Activated T-cell treated with anti-CD3 and anti-CD28 coated beads for 4 hours (primary cell): ENCODE measurements at places on chromosomes 1 and 21.
A peak's percentile ranks its signal among the peaks of the same experiment; 100 is the strongest.

- DNase-seq = no peak
Measured at GRCh38 chr1:147252540-147252939, 10.1 kb downstream of the CHD1L start.

DNA sequence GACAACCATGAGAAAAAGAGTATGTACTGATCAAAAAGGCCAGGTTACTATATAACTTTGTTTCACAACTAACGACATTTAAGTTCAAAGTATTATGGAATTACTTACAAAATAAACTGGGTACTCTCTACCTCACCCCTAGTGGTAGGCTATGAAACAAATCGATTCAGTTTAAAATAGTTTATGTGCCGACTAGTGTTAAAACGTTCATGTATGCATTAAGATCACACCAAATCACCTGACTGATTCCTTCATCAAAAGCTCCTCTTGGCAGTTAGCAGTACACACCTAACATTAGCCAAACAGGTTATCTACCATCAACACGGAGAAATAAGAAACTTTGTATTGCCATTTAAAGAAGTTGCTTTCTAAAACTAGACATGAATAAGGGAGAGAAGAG, 137.1 kb downstream of the AKT3 start:
- no peak for DNase-seq

DNA sequence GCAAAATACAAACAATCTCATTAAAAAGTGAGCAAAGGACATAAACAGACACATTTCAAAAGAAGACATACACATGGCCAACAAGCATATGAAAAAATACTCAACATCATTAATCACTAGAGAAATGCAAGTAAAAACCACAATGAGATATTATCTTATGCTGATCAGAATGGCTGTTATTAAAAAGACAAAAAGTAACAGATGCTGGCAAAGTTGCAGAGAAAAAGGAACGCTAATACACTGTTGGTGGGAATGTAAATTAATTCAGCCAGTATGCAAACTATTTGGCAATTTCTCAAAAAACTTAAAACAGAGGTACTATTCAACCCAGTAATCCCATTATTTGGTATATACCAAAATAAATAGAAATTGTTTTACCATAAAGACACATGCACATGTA, 32.2 kb upstream of the TNFSF18 start:
- no peak for DNase-seq

DNA sequence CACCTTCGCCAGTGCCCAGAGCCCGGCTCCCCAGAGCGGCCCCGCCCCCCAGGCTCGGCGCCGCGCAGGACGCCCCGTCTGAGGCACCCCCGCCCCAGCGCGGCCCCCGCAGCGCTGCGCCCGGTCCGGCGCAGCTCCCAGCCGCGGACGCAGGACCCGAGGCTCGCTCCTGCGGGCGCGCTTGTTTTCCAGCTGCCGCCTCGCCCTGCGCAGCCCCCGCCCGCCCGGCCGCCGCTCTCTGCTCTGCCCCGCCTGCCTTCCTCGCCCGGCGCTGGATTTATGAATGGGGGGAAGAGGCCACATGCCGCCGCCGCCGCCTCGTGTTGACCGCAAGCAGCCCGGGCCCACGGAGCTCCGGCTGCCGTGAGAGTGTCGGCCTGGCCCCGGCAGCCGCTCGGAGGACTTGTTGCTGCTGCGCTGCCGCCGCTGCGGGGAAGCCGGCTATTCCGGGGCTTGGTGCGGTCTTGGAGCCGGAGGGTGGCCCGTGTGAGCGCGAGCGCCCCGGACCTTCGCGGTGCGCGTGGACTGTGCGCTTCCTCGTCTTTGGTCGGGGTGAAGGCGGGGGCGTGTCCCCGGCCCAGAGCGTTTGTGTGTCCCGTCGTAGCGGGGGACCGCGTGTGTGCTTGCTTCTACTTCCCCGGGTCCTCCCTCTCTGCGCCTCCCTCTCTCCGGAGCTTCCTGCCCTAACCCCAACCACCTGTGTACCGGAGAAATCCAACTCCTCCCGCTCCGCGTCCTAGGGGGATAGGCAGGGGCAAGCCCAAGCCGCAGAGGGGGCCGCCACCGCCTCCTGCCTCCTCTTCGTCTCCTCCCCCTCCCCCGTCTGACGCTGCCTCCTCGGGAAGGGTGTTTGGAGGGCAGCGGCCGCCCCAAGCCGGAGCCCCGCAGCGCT, 736 bp downstream of the KCNC4 start:
- peak; percentile 39 for DNase-seq

GRCh38 chr1:155873860-155874259, 14.5 kb downstream of the SYT11 start:
- no peak for DNase-seq

GRCh38 chr1:21620011-21620410, 49.1 kb downstream of the RAP1GAP start:
- no peak for DNase-seq

DNA sequence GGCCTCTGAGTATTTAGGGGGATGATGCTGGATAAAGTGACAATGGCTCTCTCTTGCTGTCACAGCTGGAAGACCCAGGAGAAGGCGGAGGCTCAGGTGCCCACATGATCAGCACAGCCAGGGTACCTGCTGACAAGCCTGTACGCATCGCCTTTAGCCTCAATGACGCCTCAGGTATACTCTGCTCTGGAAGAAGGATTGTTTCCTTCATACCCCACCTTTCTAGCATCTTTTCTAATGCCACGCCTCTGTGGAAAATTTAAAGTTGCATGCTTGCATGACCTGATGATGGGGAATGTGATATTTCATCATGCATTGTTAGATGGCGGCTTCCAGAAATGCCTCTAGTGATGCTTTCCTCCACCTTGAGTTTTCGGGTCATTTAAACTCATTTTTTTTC, 2.8 kb downstream of the MAP3K7CL start:
- DNase-seq = no peak

DNA sequence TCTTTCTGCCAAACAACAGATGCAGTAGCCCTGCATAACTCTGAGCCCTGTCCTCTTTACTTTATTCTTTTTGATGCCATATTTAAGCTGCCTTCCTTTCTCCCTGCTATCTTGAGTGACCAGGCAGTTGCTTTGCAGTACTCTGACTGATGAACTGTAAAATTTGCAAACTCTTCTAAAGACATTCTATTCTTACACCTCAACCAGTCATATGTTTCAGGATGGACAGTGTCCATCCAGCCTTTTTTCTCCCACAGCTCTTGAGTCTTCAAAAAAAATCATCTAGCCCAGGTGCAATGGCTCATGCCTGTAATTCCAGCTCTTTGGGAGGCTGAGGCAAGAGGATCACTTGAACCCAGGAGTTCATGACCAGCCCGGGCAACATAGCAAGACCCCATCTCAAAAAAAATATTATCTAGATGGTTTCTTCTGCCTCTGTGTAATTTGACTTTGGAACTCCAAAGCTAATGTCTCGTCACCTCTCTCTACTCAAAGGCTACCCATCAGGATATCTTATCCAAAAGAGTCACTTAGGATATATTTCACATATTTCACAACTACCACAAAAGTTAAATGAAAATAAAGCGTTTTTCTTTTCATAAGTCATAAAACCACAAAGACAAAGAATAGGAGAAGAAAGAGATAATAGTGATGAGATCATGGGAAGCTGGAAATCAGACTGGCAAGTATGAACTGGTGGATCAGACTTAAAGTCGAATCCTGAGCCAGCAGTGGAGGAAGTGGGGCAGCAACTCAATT, 54.6 kb upstream of the IPO9 start:
- DNase-seq = no peak

DNA sequence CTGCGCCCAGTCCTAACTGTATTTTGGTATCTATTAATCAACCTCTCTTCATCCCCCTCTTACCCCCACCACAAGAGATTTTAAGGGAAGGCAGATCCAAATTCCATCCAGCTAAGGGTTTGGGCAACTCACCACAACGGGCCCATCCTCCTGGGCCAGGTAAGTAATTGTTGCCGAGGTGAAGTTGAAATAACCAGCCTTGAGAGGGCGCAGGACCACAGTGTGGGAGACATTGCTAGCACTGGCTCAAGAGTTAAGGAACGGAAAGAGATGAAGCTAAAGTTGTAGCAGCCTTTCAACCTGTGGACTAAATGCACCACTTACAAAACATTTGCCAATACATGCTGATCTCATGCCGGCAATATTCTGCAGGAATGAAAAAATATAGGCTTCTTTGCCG, 5.9 kb downstream of the SSR2 start:
- no peak for DNase-seq

GRCh38 chr1:106226550-106226949, 829.9 kb upstream of the PRMT6 start:
- no peak for DNase-seq

DNA sequence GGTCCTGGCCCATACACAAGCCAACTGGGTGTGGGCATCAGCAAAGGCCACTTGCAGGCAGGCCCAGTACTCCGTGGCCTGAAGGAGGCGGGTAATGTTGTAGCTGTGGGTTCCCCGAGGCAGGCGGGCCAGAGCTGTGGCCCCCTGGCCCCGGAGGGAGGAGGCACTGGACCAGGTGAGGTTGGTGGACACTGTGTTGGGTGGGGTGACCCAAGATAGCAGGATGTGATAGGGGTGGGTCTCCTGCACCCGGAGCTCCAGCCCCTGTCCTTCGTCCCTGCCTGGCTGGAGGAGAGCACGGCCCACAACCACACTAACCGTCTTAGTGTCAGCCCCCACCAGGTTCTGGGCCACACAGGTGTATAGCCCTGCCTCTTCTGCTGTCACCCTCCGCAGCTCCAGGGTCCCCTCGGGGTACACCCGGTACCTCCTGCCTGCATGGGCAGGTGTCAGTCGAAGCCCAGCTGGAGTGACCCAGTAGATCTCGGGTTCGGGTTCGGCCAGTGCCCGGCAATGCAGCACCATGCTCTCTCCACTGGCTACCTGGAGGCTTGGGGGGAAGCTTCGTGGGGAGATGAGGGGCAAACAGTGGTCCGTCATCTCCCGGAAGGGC, 67.3 kb downstream of the LRRN2 start:
- DNase-seq = no peak

DNA sequence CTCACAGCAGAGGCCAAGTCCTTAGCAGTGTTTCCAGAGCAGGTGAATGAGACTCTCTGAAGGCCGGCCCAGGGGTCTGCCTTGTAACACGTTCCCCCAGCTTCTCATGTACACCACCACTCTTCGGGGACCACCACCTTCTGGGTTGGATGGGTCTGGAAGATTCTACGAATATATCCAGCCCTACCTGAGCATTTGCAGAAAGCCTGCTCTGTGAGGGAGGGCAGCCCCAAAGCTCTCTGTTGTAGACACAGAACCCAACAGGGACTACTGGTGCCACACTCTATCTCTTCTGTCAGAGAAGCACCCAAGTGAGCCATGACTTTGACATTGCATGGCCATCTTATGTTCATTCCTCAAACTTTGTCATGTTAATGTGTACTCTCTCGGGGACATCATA, 61.8 kb downstream of the CD247 start:
- no peak for DNase-seq

- no peak for DNase-seq
Measured at GRCh38 chr1:205809469-205809868, 3.5 kb downstream of the SLC41A1 start.

DNA sequence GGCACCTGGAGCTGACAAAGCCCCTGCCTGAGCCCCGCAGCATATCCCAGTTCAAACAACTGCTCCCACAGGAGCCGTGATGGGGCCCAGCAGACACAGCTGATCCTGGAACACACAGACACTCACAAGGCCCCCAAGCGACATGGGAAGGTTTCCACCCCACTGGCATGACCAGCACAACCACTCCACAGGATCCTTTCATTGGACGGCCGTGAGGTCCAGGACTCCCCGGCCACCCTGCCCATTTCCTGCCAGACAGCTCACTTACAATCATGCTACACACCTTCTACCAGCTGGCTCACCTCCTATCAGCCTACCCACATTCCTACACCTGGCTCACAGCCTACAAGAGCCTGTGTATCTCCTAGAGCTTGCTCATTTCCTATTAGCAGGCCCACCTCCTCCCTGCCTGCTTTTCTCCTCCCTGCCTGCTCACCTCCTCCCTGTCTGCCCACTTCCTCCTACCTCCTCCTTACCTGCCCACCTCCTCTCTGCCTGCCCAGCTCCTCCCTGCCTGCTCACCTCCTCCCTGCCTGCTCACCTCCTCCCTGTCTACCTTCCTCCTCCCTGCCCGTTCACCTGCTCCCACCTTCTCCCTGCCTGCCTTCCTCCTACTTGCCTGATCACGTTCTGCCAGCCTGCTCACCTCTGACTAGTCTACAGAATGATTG, 73.9 kb downstream of the MATN1 start:
- DNase-seq = no peak

GRCh38 chr1:234748713-234749112, 138.7 kb upstream of the IRF2BP2 start:
- no peak for DNase-seq

- DNase-seq = no peak
Measured at GRCh38 chr1:193762236-193762635, 575.8 kb upstream of the B3GALT2 start.

DNA sequence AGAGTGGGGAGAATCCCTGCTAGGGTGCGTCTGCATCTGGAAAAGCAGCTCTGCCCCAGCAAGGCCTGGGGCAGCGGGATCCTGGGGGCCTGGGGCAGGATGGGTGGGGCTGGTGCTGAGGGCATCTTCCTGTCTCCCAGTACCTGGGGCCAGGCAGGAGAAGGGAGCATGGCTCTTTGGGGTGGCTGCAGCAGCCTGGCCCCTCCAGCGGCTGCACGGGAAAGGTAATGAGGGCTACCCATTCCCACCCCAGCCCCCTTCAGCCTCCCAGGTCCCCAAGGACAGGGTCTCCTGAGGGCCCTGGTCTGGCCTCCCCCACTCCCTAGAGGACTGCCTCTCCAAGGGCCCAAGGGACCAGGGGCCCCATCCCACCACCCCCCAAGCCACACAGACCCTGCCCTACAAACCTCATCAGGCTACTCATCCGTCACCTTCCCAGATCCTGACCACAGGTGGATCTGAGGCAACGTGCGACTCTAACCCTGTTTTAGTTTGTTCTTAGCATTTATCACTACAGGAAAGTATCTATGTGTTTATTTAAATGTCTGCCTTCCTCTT, 910 bp upstream of the ANKRD65 start:
- no peak for DNase-seq

DNA sequence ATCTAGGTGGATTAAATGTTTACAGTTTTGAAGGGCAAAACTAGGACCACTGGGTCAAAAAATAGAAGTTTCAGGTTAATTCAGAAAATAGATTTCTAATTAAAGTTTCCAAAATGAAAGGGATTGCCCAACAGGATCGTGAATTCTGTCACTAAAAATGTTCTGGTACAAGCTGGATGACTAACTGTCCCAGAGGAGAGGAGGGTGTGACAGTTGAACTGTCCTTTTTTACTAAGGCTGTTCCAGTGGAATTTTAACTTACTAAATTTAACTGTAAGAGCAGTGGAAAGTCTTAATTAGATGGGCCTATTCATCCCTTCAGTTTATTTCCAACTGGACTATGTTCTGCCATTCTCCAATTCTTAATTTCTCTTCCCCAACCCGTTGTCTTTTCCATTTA, 7.2 kb downstream of the SNX7 start:
- no peak for DNase-seq

DNA sequence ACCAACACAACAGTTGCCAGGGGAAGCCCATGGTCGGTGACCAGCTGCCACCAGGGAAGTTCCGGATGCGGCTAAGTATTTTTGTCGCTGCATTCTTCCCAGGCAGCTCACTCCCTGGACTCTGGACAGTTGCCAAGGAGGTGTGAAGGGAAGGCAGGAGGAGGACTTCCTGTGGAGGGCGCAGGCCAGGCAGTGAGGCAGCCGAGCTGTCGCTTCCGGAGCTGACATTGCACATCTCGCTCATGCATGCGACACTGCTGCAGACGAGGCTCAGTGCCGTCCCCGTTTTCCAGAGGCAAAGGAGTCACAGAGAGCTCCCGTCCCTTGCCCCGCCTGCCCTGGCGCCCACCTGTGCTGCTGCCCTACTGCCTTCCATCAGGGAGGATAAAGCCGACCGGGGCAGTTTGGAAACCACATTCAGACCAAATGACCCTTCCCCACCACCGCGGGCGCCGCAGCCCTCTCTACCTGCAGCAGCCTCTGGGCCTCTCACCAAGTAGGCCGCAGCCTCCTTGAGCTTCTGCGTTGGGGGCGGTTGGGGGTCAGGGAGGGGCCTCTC, 81.4 kb downstream of the NENF start:
- DNase-seq = no peak
